ENCODE measurements at places on chromosomes 11 and 22.

- no peak for DNase-seq
Observed at GRCh38 chr11:9396752-9397151, 12.3 kb downstream of the IPO7 start.

GRCh38 chr22:40123387-40123786 lies 54.3 kb upstream of the TNRC6B start:
- no peak for DNase-seq

GRCh38 chr11:96179905-96180304 lies 163.1 kb downstream of the MAML2 start:
- DNase-seq = no peak

DNA sequence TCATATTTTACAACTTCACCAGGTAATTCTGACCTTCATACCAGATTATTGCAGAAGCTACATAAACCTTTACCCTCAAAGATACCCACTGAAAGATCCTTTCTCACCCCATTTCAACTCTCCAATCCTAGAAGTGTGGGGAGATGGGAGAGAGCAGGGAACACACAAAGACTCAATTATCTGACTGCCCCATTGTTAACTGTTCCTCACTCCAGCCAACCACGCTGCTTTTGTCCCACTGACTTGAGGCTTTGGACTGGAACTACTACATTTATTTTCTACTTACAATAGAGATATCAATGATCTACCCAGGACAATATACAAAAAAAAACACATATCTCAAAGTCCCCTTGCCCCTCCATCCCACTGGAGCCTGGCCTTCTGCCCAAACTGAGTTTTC lies 44.7 kb upstream of the SLN start:
- no peak for DNase-seq

DNA sequence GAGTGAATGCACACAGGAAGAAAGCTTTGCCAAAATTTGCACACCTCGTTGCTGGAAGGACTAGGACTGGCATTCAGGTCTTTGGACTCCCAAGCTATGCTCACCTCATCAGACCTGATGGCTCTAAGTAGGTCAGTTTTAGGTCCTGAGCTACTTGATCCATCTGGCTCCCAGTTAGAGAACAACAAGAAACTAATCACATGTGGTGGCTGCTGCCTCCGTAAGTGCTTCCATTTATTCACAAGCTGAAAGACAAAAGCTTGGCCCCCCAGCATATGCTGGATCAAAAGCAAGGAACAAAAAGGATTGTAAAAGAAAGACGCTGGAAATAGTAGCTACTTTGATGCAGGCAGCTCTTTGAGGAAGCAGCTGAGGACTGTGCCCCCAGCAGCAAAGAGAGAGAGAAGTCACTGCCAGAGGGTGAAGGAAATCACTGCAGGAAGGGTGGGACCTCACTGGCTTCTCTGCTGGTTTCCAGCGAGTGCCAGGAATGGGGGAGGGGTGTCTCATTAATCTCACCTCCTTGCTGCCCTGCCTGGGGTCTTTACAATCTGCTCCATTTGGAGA lies 268.9 kb downstream of the KIRREL3 start:
- DNase-seq = no peak

DNA sequence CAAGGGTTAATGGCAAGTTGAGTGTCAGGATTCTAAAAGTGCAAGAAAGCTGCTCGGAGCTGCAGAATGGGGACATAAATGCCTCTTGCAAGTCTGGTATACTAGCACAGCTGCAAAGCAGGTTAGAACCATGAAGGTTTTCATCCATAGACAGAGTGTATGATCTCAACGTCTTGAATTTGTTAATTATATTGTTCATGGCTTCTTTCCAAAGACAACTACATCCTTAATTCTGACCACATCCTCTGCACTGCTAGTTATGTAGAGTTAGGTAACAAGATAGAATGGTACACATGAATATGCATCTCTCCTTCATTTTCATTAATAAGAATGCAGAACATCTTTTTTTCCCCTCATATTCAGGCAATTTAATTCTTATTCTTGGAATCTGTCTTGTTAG lies 34.2 kb downstream of the EXPH5 start:
- no peak for DNase-seq

- no peak for DNase-seq
Observed at GRCh38 chr11:68831124-68831523, 10.6 kb downstream of the CPT1A start.

GRCh38 chr22:42207918-42208317 lies 62.5 kb downstream of the TCF20 start:
- DNase-seq = no peak

DNA sequence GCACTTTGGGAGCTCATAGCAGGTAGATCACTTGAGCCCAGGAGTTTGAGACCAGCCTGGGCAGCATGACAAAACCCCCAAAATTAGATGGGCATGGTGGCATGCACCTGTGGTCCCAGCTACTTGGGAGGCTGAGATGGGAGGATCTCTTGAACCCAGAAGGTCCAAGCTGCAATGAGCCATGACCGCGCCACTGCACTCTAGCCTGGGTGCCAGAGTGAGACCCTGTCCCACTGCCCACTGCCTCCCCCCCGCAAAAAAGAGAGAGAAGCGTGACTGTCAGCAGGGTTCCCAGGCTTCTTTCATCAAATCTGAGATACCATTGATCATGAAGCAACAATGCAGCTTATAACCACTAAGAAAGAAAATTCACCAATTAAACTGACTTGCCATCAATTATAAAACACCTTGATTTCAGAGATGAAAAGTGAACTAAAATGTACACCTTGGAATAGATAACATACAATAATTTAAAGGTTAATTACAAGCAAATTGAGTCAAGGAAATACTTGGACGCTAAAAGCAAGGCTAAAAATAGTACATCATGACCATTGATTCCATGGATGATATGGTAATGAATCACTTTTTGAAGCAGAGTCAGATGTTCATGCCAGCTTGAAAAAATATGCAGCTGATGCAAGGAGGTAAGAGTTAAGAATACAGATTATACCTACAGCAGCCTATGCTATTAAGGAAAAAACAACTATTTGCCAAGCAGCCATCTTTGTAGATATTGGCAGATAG lies 90.8 kb upstream of the ALKBH3 start:
- DNase-seq = no peak

DNA sequence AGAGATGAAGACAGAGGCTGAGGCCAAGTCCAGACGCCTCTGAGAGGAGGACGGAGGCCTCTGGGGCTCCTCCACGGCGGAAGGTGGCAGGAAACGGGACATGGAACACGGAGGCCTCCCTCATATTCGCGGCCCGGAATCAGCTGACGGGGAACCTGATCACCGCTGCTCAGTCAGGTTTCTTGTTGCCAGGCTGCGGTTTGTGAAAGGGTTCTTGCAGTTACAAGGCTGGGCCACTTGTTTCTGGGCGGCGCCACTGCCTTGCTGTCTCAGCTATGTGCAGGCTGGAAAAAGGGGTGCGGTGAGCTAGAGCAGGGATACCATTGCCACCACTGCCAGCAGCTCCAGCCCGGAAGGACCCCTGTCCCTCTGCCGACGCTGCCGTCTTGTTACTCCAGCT lies 10.0 kb upstream of the MMP1 start:
- DNase-seq = no peak

GRCh38 chr22:35150183-35151107 lies 84.5 kb downstream of the ISX start:
- peak; percentile 44 for DNase-seq

All from stimulated activated CD4-positive, alpha-beta T cell treated with anti-CD3 and anti-CD28 coated beads, Interleukin-15, amount 100 ng/mL, for 1 hour (primary cell).